Stimulated activated CD4-positive, alpha-beta T cell treated with anti-CD3 and anti-CD28 coated beads, Interleukin-15, amount 100 ng/mL, for 1 hour (primary cell): ENCODE measurements at places on chromosomes 2 and 18.

GRCh38 chr2:69164061-69164778 is 151.2 kb downstream of the ANTXR1 start:
- DNase-seq = no peak

GRCh38 chr2:238692562-238692961 is 155.3 kb upstream of the TWIST2 start:
- DNase-seq = no peak

DNA sequence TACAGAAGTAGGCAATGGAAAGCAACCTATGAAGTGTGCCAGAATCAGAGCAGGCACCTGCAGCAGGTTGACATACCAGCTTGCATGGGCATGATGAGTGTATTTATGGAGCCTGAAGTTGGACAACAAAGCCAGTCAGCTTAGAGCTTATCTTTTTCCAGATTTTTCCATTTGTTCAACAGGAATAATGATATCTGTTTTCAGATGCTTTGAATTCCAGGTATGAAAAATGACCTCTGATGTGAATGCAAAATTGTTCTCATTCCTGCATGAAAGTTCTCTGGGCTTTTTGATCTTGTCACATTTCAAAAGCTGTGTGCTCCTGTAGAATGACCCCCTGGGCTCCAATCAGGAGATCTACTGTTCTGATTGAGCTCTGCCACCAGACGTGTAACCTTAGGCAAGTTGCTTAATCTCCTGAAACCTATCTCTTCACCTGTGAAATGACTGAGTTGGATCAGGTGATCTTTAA is 38.2 kb upstream of the VIT start:
- no peak for DNase-seq

DNA sequence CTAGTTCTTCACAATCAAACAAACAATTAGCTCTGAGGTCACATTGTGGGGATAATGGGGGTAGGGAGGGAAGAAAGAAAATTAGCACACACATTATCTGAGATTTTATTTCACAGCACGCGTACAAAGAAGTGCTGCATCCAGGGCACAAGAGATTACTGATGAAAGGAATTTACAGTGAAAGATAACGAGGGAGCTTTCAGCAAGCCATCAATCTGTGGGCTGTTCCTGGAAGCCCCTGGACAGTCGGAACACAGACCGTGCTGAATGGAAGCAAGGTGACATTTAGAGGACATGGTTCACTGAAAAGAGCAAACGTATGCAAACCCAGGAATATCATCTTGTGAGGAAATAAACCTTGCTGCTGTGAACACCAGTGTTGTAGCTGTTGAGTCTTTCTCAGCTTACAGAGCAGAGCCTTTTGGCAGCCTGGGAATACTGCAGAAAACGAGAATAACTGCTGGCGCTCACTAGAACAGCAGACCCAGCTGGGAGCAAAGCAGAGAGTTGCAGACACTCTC is 63.2 kb downstream of the SCG2 start:
- no peak for DNase-seq

GRCh38 chr18:74698881-74699280 is 101.2 kb downstream of the ZNF407 start:
- DNase-seq = no peak

DNA sequence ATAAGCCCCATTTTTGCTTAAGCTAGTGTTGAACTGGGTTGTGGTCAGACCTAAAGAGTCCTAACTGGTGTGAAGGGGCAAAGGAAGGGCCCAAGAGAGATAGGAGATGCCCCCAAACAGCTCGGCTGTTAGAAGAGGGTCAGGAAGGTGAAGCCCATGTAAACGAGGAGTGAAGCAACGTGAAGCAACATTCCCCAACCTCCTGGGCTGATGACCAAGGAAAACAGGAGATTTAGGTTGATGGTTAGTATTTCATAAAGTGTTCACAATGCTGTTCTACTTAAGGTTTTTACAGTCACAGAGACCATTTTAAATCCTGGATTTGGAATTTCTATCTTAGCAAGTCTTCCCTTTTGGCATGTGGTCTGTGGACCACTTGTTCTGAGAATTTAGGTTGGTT is 144.0 kb upstream of the SERPINE2 start:
- no peak for DNase-seq

DNA sequence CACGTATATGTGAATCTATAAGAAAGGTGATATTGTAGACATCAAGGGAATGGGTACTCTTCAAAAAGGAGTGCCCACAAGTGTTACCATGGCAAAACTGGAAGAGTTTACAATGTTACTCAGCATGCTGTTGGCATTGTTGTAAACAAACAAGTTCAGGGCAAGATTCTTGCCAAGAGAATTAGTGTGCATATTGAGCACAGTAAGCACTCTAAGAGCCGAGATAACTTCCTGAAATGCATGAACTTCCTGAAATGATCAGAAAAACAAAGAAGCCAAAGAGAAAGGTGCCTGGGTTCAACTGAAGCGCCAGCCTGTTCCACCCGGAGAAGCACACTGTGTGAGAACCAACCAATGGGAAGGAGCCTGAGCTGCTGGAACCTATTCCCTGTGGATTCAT is 101.0 kb downstream of the HS6ST1 start:
- no peak for DNase-seq

DNA sequence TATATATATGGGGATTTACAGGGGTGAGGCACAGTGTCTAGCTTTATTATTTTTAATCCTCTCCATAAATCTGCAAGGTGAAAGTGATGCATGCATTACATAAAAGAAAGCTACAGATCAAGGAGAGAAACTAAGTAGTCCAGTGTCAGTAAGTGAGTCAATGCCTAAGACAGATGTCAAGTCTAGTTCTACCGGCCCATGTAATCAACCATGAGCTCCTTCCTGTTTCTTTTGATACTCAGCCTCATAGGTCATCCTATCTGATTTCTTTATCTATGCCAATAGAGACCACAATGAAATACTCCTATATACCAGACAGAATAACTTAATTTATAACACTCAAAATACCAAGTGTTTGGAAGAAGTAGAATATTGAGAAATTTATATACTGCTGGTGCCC is 20.2 kb upstream of the GYPC start:
- DNase-seq = no peak

DNA sequence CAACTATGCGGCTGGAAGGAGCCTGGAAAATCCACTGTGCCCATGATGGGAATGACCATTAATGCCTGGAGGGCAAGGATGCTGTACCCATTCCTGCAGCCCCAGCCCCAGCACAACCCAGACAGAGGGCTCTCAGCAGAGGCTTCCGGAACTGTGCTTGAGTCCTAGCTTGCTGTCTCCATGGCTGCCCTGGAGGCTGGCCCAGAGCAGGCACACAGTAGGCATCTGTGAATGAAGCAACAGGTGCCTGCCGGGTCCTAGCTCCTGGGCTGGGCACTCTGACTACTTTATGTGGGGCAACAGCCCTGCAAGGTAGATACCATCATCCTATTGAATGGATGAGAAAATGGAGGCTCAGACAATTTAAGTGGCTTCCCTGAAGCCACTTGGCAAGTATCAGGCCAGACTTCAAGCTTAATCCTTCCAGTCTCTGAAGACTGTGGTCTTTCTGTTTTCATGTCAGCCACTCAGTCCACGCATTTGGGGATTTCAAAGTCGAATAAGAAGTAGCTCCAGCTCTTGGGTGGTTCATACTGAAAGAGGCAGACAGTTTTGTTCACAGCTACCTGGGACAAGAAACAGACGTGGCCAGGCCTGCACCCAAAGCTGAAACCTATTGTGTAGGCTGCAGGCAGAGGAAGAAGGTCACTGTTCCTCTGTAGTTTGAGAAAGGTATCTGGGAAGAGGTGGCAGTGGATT is 237.5 kb downstream of the ZBTB7C start:
- no peak for DNase-seq

DNA sequence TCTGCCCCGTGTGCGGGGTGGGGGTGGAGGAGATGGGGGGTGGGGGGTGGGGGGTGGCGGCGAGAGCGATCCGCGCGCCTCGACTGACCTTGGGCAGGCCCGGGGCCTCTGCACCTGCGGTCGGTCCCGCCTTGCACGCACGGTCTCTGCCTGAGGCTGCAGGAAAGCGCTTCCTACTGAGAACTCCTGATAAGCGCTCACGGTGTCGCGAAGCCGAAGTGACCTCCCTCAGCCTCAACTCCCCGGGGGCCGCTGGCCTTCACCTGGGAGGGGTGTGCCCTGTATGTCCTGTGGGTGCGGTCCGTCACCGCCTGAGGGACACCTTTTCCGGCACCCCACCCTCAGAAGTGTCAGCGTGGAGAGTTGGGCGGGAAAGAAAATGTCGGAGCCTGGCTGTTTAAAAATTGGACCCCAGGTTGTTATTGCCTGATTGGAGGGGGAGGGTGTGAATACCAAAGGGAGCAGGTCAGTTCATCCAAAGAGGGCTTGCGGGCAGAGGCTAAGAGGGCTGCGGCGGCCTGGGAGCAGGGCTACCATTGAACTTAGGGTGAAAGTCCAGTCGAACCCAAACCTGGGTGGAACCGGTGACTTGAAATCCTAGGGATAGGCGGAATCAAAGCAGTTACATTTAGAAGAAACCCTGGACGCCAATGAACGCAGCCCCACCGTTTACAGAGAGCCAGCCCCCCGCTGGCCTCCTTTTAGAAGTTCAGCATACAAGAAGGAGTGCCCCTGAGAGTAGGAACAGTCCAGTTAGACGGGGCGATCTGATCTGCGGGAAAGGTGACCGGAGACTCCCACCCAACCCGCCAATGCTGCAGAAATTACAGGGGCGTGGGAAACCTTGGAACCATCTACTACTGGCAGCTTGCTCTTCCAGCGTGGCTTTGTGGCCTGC is 1.2 kb downstream of the MAL start:
- no peak for DNase-seq

GRCh38 chr2:224410946-224411561 is 9.1 kb upstream of the FAM124B start:
- no peak for DNase-seq
